ENCODE measurements at places on chromosomes 6 and 20. TPM values are rescaled to one million over a fixed set of nuclear protein-coding genes. Genes with fewer than 3 reads are reported as not detected.

- H3K27ac ChIP-seq: no peak overlapping the region
- no peaks in the 10 kb centered on the region for H3K4me1 ChIP-seq
- H3K36me3 ChIP-seq: no peaks in the 10 kb centered on the region
- H3K4me3 ChIP-seq: no peak overlapping the region
- no peak for DNase-seq
These were observed 7.3 kb upstream of the RIMS1 start for GRCh38 chr6:71879016-71879415.

DNA sequence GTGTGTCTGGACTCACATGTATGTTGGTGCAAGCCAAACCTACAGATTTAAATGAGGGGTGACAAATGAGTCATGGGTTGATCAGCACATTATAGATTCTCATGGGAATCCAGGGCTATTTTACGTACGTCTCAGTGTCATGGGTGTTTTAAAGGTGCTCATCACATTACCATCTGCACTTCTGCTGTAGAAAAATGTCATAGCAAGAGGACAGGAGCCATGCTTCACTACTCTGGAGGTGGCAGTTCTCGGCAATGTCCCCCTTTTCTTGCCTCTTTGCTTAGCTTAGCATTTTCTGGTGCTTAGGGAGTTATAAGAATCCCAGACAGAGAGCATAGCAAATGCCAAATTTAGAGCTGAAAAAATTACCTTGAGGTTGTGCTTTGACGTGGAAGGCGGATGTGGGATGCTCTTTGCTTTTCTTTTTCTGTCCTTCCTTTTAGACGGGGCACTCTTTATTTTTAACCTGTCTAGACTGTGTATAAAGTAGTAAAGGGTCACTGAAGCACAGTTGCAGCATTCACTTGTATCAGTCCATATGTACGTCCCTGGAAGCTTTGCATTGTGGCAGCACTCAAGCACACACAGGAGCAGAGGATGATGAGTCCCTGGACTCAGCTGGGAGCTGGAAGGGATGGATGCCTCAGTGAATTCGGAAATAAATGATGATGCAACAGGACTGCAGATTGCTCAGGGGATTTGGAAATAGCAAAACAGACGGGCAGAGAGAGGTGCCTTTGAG, 139.7 kb downstream of the SYNDIG1 start:
- no peak overlapping the region for H3K27ac ChIP-seq
- H3K27me3 ChIP-seq: peaks cover 1% of the 10 kb centered on the region
- no peaks in the 10 kb centered on the region for H3K4me1 ChIP-seq
- H3K36me3 ChIP-seq: no peaks in the 10 kb centered on the region
- no peak overlapping the region for H3K4me3 ChIP-seq

DNA sequence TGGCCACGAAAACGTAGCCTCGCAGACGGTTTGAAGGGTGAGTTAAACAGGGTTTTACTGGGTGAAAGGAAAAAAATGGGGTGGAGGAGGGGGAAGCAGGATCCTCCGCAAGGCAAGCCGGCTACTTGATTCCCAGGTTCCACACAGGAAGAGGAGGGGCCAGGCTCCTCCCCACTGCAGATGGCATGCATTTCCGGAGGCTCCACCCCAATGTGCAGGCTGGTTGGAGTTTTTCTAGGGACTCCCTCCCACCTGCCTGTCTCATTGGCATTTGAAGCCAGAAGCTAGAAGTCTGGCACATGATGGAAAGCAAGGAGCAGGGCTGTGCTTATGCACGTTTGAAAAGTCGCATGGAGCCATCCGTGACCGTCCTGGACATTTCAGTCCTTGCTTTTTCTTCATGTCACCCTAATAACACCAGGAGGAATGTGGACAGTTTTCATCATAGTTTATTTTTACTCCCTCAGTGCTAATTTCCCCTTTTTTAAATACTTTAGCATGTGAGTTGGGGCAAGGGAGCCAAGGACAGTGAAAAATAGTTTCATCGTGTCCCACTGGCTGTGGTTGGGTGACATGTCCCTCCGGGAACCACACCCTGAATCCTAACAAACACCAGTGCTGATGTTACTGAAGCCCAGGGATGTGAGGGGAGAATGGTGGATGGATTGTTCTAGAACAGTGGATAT, 100.1 kb upstream of the INSM1 start:
- DNase-seq: peak; percentile 18
- no peaks in the 10 kb centered on the region for H3K27me3 ChIP-seq
- no peaks in the 10 kb centered on the region for H3K4me1 ChIP-seq
- H3K36me3 ChIP-seq: peaks cover 9% of the 10 kb centered on the region
- no peak overlapping the region for H3K4me3 ChIP-seq
- no peak overlapping the region for H3K27ac ChIP-seq

The PRPH2 gene
- total RNA-seq: 3.1 TPM

The FAM83B gene
- total RNA-seq: 0.60 TPM

All from psoas muscle (tissue), 8 donors.